Stimulated activated CD4-positive, alpha-beta T cell treated with anti-CD3 and anti-CD28 coated beads, Interleukin-1b, Interleukin-23, amount 100 ng/mL, for 1 hour (primary cell): ENCODE measurements at places on chromosomes 12 and 14.

DNA sequence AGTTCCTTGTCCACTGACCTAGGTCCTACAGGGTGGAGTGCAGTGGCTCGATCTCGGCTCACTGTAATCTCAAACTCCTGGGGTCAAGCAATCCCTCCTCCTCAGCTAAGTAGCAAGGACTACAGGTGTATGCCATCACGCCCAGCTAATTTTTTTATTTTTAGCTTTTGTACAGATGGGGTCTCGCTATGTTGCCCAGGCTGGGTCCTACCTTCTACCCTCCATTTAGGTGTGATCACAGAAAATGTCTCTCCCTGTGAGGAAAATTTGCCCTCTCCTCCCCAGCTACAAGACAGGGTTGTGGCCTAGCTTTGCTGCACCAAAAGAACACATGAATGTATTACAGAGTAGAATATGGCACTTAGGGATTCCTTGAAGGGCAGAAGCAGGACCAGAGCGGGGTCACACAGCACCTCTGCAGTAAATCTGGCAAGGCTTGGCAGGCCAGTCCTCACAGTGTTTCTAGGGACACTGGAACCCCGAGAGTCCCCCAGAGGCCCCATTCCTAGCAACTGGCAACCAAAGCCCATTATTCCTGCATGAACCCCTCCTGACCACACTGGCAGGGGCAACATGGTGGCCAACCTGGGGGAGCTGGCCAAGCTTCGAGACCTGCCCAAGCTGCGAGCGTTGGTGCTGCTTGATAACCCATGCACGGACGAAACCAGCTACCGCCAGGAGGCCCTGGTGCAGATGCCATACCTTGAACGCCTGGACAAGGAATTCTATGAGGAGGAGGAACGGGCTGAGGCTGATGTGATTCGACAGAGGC is 2.0 kb upstream of the ENO2 start:
- DNase-seq: no peak

DNA sequence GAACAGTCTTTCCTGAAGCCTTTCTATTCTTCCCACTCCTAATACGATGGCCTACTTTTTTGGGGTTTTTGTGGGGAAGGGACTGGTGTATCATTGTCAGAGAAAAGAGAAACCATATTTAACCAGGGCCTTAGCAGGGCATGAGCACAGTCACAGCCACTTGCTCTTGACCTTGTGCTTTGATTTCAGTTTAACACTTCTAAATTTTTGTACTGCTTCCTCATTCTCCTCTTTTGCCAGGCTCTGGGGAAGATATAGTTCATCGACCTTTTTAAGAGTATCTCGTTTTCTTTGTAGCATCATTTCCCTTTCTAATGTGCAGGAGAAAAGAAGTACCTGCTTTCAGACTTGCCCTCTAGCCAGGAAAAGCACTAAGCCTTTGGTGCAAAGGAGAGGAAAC is 2.2 kb downstream of the ZBTB1 start:
- DNase-seq: no peak

DNA sequence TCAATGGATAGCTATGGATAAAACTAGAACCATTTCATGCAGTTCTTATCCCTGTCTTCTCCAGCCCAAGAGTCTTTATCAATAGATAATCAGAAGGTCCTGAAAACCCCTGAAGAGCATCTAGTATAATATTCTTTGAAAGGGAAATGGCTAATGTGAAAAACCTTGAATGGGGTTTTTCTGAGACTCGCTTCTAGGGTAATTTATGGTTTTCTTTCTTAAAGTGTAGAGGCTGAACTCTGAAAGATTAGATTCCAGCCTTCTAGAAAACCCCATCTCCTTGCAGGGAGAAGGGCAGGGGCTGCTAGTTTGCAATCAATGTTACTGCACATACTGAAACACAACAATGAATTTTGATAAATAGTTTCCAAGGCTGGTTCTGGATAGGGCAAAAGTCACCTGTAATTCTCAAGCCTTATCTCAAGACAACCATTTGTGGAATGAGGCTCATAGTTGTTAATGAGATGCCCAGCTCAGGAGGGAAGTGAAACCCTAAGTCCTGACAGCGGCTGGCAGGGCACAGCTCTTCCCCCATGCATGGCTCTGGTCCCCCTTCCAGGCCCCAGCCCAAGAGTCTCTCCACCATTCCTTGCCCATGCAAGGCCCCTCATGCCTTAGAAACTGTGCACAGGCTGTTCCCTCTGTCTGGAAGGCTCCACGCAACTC is 33.7 kb upstream of the PYGL start:
- DNase-seq: no peak

GRCh38 chr12:113081873-113082272 is 25.3 kb downstream of the DTX1 start:
- DNase-seq: no peak

GRCh38 chr12:119114294-119114693 is 64.4 kb upstream of the HSPB8 start:
- DNase-seq: no peak

DNA sequence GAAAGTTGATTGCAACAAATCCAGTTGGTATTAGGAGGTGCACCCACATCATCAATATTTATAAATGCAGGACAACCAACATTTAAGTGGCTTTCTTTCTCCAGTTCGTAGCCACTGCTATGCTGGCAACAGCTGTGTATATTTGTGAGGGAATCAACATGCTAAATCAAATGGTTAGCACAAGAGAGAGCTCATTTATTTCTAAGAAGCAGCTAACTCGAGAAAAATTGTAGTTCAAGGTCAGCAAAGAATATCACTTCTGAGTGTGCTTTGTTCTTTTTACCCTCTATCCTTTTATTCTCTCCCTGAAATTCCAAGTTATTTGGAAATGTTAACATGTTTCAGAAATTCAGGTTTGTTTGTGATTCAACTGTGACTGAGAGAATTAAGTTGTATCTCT is 137.3 kb downstream of the NAV3 start:
- DNase-seq: no peak

DNA sequence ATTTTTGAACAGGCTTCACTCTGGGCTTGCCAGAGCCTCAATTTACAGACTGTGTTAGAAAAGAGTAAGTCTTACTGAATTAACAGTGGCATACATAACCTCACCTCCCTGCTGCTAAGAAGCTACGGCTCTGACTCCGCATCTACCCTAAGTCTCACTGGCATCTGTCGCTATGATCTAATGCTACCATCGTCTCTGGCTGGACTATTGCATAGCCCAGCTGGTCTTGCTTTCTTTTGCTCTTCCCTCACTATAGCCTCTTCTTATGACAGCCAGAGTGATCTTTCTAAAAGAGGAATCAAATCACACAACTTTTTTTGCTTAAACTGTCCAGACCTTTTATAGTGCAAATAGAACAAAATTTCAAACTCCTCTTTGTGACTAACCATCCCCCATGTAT is 81.1 kb downstream of the SLC24A4 start:
- no peak for DNase-seq

DNA sequence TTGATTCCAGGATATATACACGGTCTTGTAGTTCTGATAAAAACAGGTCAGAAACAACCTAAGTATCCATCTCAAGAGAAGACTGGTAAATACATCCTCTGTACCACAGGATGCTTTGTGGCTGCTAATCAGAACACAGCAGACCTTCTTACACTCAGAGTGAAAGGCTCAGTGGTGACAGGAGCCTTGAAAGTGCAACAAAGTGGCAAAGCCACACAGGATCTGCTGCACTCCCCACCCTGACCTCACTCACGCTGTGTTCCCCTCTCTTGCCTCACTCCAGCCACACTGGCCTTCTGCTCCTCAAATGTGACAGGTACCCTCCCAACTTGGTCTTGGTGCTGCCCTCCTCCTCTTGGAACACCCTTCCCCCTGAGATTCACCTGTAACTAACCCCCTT is 98.1 kb upstream of the GRIP1 start:
- DNase-seq: no peak

DNA sequence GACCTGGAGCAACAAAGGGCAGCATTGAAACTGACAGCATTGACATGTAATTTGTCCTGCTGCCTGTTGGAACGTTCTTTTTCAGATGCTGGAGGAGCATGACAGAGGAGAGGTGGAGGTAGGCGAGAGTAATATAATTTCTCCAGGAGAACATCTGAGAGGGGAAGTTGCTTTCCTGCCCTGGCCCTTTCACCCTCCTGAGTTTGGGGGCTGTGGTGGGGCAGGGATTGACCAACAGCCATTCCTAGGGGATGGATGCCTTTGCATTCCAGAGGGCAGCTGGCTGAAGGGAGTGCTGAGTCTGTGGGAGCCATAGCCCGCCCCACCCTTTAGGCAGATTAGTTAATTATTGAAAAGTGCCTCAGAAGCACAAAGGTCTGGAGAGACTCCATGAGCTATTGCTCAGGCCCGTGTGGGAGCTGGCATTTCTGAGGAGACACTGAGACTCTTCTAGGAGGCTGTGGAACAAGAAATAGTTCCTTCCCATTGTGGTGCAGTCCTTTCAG is 73.5 kb downstream of the ARF6 start:
- DNase-seq: no peak

GRCh38 chr14:31435276-31435675 is 14.9 kb upstream of the HEATR5A start:
- no peak for DNase-seq

GRCh38 chr12:125744201-125744600 is 679.0 kb downstream of the AACS start:
- DNase-seq: no peak

GRCh38 chr12:65517656-65518210 is 239.2 kb downstream of the MSRB3 start:
- DNase-seq: no peak

DNA sequence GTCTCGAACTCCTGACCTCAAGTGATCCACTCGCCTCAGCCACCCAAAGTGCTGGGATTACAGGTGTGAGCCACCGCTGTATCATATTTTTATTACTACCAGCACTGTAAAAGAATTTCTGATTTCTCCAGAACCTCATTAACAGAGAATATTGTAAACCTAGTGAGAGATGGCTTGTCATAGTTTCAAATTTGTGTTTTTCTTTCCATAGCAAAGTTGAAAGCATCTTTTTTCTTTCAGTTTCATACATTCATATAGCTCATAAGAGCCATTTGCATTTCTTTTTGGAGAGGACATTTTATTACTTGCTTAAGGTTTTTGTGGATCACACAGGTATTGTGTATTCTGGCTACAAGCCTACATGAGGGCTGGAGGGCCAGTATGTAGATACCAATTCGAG is 58.0 kb downstream of the MIS18BP1 start:
- DNase-seq: no peak

DNA sequence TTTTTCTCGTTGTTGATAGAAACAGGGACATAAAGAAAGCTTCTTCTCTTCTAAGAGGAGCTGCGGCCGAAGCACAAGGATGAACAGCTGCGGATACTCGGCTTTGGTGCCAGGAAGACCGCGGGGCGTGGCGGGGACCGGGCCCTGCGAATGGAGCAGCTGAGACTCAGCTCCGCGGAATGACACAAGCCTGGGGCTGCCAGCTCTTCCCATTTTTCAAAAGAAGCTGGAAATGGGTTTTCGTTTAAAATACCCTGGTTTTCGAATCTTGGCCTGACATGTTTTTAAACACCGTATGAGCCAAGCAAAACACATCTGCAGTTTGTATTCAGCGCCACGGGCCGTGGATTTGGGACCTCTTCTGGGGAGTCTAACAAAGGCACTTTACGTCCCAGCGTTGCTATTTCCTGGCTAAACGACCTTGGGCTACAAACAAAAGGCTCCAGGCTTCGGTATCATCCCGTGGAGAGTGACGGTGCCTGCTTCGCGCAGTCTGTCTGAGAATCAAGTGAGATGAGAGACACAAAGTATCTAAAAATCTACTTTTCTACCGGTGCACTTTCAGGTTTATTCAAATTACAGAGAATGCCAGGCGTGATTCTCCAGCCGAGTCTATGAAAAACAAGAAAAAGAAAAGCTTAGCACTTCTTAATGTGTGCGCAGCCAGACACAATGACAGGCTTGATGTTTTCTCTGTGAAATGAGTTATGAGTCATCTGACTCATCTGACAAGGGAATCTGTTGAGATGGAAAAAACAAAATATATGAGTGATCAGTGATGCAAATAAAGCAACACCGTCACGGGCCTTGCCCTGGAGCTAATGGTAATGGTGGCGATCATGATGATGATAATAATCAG is 114.0 kb upstream of the TMEM132D start:
- DNase-seq: no peak

DNA sequence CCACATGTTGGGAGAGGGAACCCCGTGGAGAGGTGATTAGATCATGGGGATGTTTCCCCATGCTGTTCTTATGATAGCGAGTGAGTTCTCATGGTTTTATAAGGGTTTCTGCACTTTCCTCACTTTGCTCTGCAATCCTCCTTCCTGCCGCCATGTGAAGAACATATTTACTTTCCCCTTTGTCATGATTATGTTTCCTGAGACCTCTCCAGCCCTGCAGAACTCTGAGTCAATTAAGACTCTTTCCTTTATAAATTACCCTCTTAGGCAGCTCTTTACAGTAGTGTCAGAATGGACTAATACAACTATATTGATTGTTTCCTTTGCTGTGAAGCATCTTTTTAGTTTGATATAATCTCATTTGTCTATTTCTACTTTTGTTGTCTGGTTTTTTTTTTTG is 13.1 kb upstream of the RASSF9 start:
- no peak for DNase-seq

DNA sequence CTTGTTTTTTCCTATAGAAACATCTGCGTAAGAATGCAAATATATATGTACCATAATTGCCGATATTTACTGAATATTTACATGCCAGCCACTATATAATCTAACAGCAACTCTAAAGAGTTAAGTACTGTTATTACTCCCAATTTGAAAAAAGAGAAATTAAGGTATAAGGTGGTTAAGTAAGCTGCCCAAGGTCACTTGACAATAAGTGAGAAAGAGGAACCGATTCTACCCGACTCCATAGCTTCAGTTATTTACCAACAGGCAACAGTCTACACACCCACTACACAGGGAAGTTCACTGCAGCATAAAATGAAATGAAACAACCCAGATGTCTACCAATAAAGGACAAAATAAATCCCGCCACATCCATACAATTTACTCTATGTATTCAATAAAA is 1.1 kb downstream of the MIS18BP1 start:
- no peak for DNase-seq

DNA sequence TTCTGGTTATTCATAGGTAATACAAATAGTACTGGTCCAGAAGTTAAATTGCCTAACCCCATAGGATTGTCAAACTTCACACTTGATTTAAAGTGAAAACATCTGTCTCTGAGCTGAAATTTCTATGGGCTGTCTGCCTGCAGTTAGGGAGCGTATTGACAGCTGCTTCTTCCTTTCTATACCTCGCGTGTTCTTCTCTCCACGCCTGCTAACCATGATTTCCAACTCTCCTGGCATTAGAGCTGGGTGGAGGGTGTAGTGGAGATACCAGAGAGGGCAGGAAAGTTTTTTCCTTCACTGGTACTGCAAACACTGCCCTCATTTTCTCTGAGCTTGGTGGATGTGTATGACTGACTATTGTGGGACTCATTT is 429.0 kb upstream of the FBXO33 start:
- DNase-seq: no peak
